ENCODE measurements at places on chromosomes 7 and 10. TPM values are rescaled to one million over a fixed set of nuclear protein-coding genes. Genes with fewer than 3 reads are reported as not detected.

Gene C7orf57
- polyA plus RNA-seq = not detected

Gene ZNF3
- polyA plus RNA-seq = 12.7 TPM

Gene MDFIC
- polyA plus RNA-seq = 3.2 TPM

Gene PHKG1
- 1.3 TPM for polyA plus RNA-seq

Gene THNSL1
- polyA plus RNA-seq = 0.80 TPM

Gene OIT3
- not detected for polyA plus RNA-seq

Measured in adipose tissue (tissue), 3 donors.